ENCODE measurements at places on chromosomes 7 and 10.

GRCh38 chr10:70475661-70476060 lies 2.9 kb upstream of the PALD1 start:
- peak; percentile 44 for DNase-seq

DNA sequence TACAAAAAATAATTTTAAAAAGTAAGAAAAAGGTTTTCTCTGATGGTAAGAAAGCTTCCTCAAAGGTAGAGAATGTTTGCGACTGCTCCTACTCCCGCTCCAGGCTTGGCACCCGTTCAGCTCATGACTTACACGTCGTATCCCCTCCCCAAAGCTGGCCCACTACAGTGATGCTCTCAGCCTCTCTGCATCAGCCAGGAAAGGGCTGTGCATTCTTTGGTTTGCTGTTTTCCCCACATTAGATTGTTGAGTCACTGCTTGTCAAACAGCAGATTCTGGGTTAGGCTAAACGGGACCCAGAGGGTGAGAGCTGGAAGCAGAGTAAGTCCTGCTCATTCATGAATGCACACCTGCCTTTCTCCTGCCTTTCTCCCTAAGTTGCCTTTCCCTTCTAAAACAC lies 54.7 kb upstream of the NMT2 start:
- DNase-seq = no peak

DNA sequence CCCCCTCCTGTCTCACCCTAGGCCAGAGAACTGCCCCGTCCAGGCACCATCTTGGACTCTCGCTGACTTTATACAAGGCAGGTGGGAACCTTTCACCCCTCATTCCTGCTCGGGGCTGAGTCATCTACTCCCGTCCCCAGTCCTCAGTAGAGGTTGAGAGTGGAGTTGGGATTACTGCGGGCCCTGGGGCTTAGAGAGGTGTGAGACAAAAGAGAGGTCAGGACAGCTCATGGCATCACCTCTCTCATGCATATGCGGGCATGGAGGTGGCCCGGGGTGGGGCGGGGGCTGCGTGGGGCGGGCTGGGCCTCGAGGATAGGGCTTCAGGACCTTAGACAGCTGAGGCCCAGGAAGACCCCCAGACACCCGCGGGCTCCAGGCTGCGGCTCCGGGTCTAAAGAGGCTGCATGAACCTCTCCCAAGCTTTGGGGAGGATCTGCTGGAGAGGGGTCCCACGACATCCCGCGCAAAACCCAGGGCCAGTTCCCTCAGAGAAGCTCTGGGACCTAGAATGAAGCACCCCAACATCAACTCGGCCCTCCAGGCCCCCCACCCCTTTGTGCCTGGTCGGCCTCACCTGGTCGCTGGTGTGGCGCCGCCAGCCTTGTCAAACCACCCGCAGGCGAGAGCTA lies 317 bp downstream of the PDZD7 start:
- DNase-seq = no peak

DNA sequence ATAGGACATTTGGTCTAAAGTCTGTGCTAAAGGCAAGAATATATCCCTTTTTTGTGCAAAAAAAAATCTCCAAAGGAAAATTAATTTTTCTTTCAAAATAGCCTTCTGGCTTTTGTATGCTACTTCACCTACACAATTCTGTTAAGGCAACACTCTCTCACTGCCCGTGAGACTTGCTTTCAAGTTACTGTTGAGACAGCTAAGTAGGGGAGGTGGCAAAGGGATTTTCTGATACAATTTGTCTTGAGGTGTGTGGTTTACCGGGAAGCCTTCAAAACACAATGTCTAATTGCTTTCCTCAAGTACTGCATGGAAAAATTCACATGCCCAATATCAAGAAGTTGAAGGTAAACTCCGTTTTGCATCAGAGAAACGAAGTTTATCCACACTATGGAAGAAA lies 50.8 kb upstream of the RSU1 start:
- DNase-seq = no peak

DNA sequence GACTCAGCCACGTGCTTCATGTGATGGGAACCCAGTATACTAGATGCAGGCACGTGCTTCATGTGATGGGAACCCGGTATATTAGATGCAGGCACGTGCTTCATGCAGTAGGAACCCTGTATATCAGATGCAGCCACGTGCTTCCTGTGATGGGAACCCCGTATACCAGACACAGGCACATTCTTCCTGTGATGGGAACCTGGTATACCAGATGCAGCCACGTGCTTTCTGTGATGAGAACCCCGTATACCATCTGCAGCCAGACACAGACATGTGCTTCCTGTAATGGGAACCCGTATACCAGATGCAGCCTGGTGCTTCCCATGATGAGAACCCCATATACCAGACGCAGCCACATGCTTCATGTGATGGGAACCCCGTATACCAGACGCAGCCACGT lies 44.0 kb downstream of the MGMT start:
- DNase-seq = no peak

DNA sequence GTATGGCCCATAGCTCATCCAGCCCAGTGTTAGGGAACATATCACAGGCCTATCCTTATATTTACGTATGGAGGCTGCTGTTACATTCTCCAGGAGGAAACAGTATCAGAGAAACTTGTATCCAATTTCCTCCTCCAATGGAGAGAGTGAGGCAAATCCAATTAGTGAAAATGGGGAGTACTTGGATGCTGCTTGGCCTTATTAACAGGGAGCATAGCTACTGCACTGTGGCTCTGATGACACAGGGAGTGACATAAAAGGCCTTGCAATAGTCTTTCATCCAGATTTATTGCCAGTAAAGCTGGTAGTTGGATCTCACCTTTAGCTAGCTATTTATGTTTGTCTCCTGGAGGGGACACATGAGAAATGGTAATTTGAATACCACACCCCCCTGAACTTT lies 313.2 kb upstream of the MTPN start:
- no peak for DNase-seq

GRCh38 chr7:96285579-96285978 lies 36.3 kb downstream of the SLC25A13 start:
- DNase-seq = peak; percentile 37
